ENCODE measurements at places on chromosomes 12 and 14.

DNA sequence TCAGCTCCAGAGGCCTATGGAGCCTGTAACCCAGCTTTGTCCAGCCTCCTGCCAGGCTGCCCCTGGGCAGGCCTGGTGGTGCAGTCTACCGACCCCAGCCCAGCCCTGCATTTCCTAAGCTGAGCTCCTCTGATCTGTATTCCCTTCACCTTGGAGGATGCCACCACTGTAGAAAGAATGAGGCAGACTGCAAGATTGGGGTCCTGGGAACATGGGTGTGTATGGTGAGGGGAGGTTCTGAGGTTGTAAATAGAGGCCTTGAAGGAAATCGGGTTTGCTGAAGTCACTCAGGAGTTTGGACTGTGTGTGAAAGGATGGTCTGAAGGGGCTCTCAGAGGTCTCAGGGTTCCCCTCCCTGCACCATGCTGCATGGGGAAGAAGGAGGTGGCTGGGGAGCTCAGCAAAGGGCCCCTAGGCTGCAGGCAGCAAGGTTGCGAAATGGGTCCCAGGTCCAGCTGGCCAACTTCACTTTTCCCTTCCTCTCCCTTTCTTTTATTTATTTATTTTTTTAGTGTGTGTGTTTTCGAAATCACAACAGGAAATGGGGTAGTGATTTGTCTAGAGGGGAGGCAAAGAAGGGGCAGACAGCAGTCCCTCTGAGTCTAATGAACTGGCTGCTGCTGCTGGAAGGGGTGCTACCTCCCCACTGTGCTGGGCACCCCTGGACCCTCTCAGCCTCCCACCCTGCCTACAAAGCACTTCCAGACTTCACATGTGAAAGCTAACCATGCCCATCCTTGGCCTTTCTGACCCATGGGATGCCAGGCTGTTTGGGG is 1.2 kb upstream of the LRP1-AS start:
- DNase-seq = no peak

- DNase-seq = no peak
Measured at GRCh38 chr12:40697566-40698259, 5.5 kb downstream of the CNTN1 start.

DNA sequence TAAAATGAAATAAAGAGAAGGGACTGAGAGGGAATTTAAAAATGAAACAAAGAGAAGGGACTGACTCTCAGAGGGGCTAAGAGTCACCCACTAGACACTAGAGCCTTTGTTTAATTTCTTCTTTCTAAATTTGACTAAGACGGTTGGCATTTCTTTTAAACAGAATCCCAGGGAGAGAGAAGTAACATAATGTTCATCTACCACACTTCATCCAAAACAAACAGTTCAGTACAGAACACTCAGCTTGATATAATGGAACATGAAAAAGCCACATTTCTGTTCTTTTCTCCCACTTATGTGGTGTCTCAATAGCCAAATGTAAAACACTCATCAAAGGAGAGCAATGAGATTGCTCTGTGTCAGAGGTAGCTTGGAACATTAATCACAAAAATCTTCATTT is 10.1 kb upstream of the NT5DC3 start:
- no peak for DNase-seq

- DNase-seq = no peak
Measured at GRCh38 chr14:74956280-74957072, 1.1 kb upstream of the PGF start.

- no peak for DNase-seq
Measured at GRCh38 chr14:46691819-46692218, 40.2 kb upstream of the RPL10L start.

GRCh38 chr12:130992448-130992847 is 38.7 kb downstream of the ADGRD1 start:
- DNase-seq = no peak

DNA sequence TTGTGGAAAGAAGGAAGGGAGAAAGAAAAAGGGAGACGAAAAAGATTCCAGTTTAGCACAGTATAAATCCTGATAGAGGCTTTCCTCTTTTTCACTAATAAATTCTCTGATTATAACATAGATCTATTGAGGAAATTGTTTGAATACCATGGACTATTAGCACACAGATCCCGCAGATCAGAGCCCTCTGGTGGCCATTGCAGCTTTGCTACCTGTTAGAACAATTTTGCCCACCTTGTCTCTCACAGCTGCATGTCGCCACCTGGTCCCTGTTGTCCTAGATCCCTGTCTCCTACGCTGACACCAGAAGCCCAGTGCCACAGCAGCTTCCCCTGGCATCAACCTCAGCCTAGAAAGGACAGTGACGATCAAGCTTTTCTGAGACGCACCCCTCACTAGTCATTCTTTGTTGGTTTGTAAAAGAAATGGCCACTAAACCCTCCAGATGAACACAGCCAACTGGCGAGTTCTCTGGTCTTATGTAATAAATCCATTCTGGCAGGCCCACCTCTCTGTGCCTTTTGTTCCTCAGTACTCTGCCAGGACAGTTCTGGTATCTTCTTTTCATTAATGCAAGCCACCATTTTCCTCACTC is 9.9 kb downstream of the GPHB5 start:
- peak; percentile 26 for DNase-seq

DNA sequence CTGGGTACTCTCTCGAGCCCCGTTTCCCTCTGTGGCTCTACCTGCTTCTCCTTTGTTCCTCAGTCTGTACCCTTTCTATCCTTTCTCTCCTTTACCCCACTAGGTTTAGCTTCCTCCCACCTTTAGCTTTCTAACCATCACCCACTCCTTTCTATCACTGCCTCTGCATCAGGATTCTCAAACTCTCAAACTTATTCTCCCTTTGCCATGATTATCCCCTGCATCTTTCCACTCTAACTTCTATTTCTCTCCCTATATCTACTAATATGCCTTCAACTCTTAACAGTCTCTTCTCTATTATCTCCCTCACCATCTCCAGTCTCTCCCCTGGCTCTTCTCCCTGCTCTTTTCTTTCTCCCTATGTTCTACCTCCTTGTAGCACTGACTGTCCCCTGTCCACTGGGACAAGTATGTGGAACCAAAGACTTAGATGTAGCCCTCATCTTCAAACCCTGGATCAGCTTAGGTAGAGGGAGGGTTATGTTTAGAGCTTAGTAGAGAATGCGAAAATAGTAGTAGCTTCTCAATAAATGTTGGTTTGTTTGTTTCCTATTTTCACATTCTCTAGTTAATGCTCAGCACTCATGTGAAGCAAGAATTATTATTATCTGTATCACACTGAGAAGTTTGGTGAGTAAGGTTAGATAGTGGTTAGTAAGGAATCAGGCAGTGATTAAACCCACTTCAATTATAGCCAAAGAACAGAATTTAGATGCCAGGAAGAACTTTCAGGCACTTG is 3.4 kb downstream of the GDF11 start:
- no peak for DNase-seq

DNA sequence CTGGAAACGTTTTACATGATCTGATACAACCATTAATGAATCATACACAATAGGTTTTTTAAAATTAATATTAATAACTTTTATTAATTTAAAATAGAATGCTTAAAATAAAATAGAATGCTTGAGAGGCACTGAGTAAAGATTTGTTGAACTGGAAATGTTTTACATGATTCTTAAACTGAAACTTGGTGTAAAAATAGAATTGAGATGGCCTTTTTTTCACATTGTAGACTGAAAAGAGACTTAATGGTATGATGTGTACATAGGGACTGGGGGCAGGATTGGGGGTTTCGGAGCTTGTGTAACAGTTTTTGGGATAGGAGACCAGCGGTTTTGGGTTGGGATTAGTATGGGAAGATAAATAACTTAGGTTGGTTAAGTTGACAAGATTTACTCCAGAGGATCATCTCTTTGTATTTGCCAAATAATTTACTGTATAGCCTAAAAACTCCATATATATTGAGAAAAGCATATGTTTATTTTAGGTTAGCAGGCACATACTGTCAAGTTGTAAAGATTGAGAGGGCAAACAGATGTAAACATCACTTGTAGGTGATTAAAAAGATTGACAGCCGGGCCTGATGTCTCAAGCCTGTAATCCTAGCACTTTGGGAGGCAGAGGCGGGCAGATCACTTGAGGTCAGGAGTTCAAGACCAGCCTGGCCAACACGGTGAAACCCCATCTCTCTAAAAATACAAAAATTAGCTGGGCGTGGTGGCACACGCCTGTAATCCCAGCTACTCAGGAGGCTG is 2.0 kb upstream of the ZNF410 start:
- no peak for DNase-seq

DNA sequence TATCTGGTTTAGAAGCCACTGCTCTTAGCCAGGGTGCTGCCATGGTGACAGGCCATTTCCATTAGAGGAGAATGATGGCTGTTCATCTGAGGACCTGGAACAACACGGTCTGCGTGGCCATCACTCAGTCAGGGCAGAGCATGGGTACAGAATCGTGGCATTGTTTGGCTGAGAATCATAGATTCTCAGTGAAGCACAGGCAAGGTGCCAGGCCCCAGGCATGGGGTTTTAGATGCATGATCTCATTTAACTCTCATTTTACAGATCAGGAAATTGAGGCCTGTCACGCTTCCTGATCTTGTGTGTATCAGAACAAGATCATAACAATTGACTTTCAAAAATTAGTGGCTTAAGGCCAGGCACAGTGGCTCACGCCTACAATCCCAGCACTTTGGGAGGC is 26.8 kb upstream of the IRF2BPL start:
- DNase-seq = no peak

- DNase-seq = no peak
Measured at GRCh38 chr14:21098076-21098891, at the start of gene ZNF219. ZNF219 (minus strand) TSS chr14:21098655; CDS start chr14:21093591, 5,064 bp downstream.

GRCh38 chr14:62015945-62016344 is 253.7 kb downstream of the SNAPC1 start:
- DNase-seq = peak; percentile 51

DNA sequence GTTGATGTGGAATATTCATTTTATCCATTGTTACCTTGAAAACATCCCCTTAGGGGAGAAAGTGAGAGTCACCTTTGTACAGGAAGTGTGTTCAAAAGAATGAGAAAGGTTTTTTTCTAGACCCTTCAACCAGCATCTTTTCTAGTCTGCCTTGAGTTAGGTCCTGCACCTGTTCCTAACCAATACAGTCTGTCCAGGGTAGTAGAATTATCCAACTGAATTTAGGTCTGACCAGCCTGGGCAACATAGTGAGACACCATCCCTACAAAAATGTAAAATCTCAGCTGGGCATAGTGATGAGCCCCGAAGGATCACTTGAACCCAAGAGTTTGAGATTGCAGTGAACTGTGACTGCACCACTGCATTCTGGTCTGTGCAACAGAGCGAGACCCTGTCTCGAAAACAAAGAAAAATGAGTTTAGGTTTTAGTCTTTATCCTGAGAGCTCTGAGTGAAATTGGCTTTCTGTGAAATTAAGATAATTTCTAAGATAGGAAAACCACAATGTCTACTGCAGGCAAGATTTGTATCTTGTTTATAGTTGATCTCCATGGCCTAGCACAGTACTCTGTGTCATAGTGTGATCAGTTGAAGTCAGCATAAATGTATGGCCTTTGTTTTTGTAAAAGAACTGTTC is 25.2 kb downstream of the ARHGAP5 start:
- no peak for DNase-seq

DNA sequence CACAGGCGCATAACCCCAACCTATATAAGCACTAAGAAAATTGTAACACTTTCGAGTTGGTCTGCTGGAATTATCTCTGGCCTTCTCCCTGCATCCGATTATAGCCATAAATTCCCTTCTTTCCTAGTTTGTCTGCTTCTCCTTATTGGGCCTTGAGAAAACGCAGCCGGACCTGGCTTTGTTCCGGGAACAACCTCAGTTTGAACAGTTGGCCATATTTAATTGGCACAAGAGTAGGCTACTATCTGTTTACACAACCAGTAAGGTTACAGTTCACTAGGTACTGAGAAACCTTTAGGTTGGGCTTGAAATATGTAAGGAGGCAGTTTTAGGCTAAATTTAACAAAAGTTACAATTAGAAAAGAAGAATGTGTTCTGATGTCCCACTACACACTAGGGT is 176.1 kb downstream of the IPO8 start:
- DNase-seq = no peak

DNA sequence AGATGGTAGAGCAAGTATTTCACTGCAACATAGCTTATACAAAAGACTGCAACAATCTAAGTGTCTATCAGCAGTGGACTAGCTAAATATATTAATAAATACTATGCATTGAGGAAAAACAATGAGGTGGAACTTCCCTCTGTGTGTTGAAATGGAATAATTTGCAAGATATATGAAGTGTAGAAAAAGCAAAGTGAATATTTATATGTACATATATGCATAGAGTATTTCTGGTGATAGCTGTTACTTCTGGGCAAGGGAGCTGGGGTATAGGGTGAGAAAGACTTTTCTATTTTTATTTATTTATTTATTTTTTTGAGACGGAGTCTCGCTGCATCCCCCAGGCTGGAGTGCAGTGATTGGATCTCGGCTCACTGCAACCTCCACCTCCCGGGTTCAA is 33.9 kb downstream of the DNAL1 start:
- DNase-seq = no peak

GRCh38 chr12:65496617-65497016 is 218.1 kb downstream of the MSRB3 start:
- no peak for DNase-seq

GRCh38 chr12:108827941-108828340 is 29.4 kb downstream of the SSH1 start:
- no peak for DNase-seq

DNA sequence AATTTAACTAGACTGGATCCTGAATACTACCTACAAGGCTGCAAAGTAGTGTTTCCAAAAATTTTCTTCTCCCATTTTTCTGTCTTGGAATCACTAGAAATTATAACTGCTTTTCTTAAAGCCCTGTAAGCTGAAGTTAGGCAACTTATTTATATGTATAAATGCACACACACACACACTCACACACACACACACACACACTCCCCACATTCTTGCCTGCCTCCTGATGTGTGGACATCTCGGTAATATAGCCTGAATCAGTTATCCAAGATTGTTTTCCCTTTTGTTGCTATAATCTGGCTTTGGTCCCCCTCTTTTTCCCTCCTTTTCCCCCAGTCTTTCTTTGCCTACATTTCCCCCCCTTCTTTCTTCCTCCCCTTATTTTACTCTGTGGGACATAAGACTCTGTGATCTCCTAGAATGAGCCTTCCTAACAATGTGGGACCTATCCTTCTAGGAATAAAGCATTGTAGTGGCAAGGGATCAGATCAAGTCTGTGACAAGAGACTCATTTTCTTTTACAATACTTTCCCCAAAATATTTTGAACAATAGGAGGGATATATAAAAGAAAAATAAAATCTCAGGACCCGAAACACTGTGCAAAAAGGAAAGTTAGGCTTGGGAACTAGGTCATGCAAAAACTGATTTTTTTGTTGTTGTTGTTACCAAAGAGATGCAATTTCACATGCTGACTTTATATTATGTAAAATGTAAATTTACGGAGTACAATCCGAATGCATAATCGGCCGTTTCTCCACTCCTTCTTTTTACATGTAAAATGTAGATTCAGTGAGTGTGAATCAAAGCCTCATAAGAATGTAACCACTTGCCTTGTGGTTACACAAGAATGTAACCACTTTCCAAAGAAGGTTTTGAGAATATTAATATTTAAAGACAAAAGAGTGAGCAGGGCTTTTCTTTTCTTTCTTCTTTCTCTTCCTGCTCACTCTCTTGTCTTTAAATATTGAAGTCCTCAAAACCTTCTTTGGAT is 26.3 kb upstream of the CD69 start:
- DNase-seq = no peak

- no peak for DNase-seq
Measured at GRCh38 chr12:57522887-57523705, 472 bp downstream of the MBD6 start.

Data from NCI-H1092 (cell line).